ENCODE measurements at places on chromosomes 2 and 18. TPM values are rescaled to one million over a fixed set of nuclear protein-coding genes. Genes with fewer than 3 reads are reported as not detected.

LRRTM4 gene
- total RNA-seq = 0.10 TPM

STPG4 gene
- total RNA-seq = not detected

DSC1 gene
- not detected for total RNA-seq

HADHB gene
- total RNA-seq = 110 TPM

OTX1 gene
- total RNA-seq = 0.88 TPM

DNA sequence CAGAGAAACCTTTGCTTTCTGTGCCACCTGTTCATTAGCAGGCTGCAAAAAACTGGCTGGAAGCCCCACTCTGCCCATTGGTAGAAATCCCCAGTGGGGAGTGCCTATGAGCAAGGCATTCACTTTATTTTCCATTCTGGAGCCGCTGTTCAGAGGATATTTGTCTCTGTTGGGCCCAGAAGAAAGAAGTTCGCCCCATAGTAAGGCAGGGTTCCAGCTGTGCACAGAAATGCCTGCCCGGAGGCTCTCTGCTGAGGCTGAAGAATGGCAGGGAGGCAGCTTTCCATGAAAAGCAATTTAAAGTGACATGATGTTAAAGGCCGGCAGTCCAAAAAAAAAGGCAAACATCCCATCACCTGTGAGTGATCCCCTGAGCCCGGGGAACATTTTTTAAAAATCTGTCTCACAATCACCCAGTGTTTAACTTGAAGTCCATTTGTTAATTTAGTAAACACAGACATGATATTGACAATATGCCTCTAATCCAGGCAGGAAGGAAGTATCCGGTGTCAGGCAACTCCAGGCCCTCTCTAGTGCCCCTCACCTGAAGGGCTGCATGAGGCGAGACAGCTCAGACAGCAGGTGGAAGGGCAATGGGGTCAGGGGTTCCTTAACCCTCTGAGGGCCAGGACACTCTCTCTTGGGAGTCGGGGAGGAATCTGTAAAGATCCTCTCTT, 265.1 kb upstream of the SIX2 start:
- no peak for DNase-seq

GRCh38 chr2:13667415-13667757, 950.6 kb downstream of the TRIB2 start:
- no peak for DNase-seq

LBH gene
- 6.4 TPM for total RNA-seq

TANC1 gene
- 24.4 TPM for total RNA-seq

TTR gene
- not detected for total RNA-seq

SLC20A1 gene
- total RNA-seq = 124 TPM

DNA sequence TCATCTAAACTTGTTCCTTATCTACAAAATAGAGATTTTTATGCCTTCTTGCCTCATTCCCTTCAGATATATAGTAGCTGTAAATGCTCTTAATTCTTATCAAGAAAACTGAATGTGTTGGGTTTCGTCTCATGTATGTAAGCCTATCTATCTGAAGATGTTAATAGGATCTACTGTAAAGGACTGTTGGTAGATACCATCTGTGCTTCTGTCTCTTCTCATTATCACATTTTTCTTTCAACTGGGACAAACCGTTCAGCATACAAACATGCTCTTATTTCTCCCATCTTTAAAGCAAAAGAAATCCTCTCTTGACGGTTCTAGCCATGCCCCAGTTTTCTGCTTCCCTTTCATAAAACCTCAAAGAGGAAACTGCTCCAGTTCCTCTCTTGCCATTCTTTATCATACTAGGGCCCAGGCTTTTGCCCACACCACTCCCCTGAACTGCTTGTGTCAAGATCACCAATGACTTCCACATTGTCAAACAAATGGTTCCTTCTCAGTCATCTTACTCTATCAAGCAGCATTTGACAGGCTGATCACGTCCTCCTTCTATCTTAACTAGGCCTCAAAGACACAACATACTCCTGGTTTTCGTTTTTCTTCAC, 88.7 kb downstream of the ARHGEF33 start:
- no peak for DNase-seq

GRCh38 chr2:9228088-9228751, 21.6 kb downstream of the ASAP2 start:
- peak; percentile 49 for DNase-seq

LAMA1 gene
- total RNA-seq = 0.98 TPM

DNA sequence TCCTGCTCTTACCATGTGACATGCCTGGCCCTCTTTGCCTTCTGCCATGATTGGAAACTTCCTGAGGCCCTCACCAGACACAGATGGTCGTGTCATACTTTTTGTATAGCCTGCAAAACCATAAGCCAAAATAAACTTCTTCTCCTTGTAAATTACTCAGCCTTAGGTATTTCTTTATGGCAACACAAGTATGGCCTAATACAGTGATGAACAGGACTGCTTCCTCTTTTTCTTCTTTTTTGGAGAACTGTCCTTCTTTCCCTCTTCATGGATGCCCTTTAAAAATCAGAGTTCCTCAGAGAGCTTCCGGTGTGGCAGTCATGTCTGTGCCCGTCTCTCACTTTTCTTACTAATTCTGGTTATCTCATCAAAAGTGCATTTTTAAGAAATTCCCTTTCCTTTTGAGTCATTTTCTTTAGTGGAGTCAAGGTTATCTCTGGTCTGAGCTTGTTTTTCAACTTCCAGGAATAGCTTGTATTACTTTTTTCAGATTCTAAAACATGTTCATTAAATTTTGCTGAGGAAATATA, 9.2 kb upstream of the IL1A start:
- peak; percentile 23 for DNase-seq

DNA sequence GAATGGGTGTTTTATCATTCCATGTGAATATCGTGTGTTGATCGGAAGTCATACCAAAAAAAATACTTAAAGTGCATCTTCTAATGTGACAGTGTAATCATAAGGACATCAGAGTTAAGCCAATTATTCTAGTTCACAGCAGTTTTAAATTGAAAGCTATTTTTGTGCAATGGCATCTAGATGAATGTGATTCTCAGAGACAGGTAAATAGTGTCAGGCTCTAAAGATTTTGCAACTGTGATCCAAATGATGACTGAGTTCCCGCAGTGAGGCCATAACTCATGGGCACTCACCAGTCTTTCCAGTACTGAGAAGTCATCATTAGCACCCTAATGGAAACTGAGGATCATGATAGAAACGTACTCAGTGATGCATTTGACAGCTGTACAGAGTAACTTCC, 542.6 kb downstream of the PARD3B start:
- no peak for DNase-seq

DNER gene
- 126 TPM for total RNA-seq

GRCh38 chr2:173397539-173397938, 42.9 kb downstream of the CDCA7 start:
- no peak for DNase-seq

IL1RL2 gene
- total RNA-seq = 0.39 TPM

DNA sequence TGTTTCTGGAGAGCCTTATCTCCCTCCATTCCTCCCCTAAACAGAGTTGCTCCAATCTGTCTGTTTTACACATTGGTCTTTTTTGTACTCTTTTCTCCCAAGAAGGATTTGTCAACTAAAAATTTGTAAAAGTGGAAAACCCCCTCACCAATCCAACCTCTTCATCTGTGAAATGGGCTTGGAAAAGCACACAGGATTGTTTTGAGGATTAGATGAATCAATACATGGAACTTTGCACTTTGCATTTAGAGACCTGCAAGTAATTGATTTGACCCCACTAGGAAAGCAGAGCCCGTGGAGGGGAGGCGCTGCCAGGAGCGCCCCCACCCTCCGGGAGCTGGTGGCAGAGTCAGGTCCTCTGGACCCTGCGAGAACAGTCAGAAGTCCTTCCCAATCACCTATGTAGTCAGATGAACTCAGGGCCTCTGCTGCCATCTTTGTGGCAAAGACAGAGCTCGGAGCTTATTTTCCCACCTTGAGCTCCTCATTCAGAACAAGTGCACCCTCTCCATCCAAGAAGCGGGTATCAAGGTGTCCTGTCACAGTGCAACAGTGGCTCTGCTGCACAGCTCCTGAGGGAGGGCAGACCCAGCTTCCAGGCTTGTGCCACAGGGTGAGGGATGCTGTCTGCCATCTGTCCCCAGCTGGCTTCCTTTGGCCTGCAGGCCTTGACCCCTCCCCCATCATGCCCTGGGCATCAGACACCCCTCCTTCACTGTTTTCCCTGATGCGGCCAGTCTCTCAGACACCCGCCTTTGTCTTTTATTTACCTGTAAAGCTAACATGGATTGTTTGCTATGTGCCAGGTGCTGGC, 1.7 kb upstream of the TMEM185B start:
- DNase-seq = no peak

GRCh38 chr2:127657232-127657595, 11.3 kb downstream of the GPR17 start:
- no peak for DNase-seq

- no peak for DNase-seq
Observed at GRCh38 chr2:70115646-70116442, 28.6 kb downstream of the PCBP1 start.

DNA sequence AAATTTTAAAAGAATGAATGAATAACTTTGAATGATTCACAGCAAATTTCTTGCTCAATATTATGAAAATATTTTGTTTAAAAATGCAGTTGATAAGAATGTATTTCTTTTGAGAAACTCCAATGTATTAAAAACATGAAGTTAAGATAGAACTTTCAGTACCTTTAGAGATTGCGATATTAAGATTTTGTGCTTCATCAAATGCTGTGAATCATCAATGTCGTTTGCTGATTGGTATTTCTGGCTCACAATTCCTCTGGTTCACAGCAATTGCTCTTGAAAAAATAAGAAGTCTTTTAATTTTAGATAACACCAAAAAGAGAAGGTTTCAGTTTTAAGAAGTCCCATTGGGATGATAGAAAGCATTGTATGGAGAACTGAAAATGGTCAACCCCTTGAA, 228.7 kb downstream of the IKZF2 start:
- DNase-seq = no peak

GRCh38 chr2:80651435-80651834, 346.9 kb upstream of the LRRTM1 start:
- no peak for DNase-seq

DNA sequence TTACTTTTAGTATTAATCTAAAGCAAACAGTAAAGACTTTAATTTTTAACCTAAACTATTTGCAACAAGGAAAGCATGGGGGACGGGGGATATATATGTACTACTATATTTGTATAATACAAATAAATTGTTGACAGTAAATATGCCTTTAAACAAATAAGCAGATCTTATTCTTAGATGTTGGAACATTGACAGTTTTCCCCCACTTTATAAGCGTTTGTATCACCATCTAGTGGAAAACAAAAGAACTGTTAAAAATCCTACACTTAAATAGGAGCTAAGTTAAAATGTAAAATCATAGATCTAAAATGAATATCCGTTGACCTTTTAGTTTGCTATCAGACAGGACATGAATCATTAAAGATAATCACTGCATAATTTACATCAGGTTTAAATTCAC, 50.0 kb downstream of the RBBP8 start:
- DNase-seq = peak; percentile 43

GRCh38 chr2:232245111-232245510, 133.4 kb upstream of the ALPP start:
- DNase-seq = no peak

GRCh38 chr2:144738749-144739148, 218.8 kb upstream of the ZEB2 start:
- no peak for DNase-seq

PLCL1 gene
- not detected for total RNA-seq

DYSF gene
- total RNA-seq = 1.2 TPM

DNA sequence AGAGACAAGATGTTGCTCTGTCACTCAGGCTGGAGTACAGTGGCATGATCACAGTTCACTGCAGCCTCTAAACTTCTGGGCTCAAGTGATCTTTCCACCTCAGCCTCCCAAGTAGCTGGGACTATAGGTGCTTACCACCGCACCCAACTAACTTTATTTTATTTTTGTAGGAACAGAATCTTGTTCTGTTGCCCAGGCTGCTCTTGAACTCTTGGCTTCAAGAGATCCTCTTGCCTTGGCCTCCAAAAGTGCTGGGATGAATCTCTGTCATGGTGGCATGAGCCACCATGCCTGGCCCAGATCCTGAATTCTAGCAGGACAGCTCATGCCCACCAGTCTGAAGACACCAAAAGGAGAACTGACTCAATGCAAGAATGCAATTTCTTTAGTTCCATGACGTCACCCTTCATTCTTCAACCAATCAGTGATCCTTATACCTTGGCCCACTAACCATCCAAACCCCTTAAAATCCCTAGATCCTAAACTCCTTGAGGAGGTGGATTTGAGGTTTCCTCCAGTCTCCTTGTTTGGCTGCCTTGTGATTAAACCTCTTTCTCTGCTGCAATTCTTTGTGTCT, 25.6 kb upstream of the CXXC1 start:
- no peak for DNase-seq

Measured in RPMI7951 (cell line).